ENCODE measurements at places on chromosomes 11 and 22.

DNA sequence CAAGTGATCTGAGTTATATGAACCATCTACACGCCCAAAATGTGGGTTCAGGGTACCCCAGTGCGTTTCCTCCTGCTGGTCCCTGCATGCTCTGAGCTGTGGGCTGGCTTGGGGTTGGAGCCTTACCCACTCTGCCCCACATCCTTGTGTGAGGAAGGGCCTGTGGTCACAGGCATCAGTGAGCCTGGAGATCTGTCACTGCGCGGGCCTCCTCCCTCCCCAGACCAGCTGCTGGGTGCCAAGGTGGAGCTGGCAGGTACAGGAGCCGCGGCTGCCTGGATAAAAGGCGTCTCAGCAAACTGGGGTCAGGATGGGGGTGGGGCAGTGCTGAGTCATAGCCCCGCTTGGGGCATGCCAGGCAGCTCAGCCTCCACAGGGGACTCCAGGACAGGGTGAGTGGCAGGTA lies 17.9 kb downstream of the GNAZ start:
- peak; percentile 85 for DNase-seq

- no peak for DNase-seq
Observed at GRCh38 chr11:73493956-73494598, 103.8 kb downstream of the FAM168A start.

DNA sequence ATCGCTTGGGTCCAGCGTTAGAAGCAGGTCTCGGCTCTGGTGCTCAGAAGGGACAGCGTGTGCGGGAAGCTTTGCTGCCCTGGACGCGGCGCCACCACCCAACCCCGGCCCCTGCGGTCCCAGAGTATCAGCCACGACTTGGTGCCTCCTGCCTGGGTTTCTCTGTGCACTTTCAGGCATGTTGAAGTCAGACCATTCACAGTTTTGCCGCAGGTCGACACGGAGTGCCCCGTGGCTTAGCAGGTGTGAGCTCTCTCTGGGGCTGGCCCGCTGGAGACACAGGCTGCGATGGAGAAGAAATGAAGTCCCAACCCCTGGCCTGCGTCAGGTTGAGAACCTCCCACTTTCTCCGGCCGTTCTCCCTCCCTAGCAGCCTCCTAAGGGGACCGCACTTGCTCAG lies 494.5 kb downstream of the BRD1 start:
- DNase-seq, result peak; percentile 4

DNA sequence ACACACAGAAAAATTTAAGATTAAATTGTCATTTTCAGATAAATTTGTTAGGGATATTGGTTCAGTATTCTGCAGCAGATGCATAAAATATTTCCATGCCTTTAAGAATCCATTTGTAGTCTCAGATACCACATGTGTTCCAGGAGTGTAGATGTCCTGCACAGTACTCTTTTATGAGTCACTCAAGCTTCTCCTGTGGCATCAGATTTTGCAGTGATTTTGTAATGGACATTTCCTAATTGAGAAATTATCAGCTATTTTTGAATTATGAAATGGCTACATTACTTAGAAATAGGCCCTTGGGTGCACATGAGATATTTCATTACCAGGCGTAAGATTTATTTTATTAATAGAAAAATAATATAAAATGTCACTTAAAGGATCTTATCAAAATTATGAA lies 18.9 kb downstream of the MMP3 start:
- DNase-seq, result no peak

- no peak for DNase-seq
Observed at GRCh38 chr22:28044546-28045173, 125.6 kb upstream of the PITPNB start.

Data from mucosa of gallbladder (tissue), 1 donor.